ENCODE measurements at places on chromosomes 7 and 10. TPM values are rescaled to one million over a fixed set of nuclear protein-coding genes. Genes with fewer than 3 reads are reported as not detected.

Gene KCNIP2
- total RNA-seq = 0.96 TPM

Gene SH2D4B
- 0.13 TPM for total RNA-seq

Gene TRDMT1
- 7.3 TPM for total RNA-seq

Gene SSC4D
- 0.55 TPM for total RNA-seq

Gene ZNF248
- total RNA-seq = 5.8 TPM

Gene CDC14C
- total RNA-seq = not detected

Gene ZNF277
- total RNA-seq = 14.7 TPM

Gene SUFU
- total RNA-seq = 8.3 TPM

Gene RELN
- total RNA-seq = not detected

Gene PTPN20
- total RNA-seq = 0.61 TPM

Gene LIPK
- not detected for total RNA-seq

Gene ASAH2
- 3.2 TPM for total RNA-seq

Gene SEMA3E
- not detected for total RNA-seq

Gene TSPAN14
- 46.8 TPM for total RNA-seq

Gene CRPPA
- 1.8 TPM for total RNA-seq

Gene ANKRD22
- total RNA-seq = not detected

Gene LRRC18
- total RNA-seq = not detected

Gene SLIT1
- total RNA-seq = 0.20 TPM

Gene ANXA8
- not detected for total RNA-seq

Gene FFAR4
- not detected for total RNA-seq

Gene HECTD2
- 9.2 TPM for total RNA-seq

Gene TMEM270
- not detected for total RNA-seq

Gene PSTK
- 5.8 TPM for total RNA-seq

Gene RTKN2
- 1.6 TPM for total RNA-seq

Gene ZNF804B
- total RNA-seq = not detected

Gene GRID2IP
- total RNA-seq = 0.33 TPM

Gene SFXN4
- 48.2 TPM for total RNA-seq

Gene MOGAT3
- total RNA-seq = not detected

Gene C10orf67
- total RNA-seq = not detected

Gene PNLIPRP2
- not detected for total RNA-seq

Gene CCDC3
- total RNA-seq = not detected

Gene TWIST1
- not detected for total RNA-seq

Gene SUN3
- not detected for total RNA-seq

Gene DENND2A
- total RNA-seq = not detected

All from CD8-positive, alpha-beta memory T cell (primary cell).